Ovary (tissue), 10 donors: ENCODE measurements at places on chromosomes 12 and 14. TPM values are rescaled to one million over a fixed set of nuclear protein-coding genes. Genes with fewer than 3 reads are reported as not detected.

Gene LAG3
- total RNA-seq: 16.0 TPM

DNA sequence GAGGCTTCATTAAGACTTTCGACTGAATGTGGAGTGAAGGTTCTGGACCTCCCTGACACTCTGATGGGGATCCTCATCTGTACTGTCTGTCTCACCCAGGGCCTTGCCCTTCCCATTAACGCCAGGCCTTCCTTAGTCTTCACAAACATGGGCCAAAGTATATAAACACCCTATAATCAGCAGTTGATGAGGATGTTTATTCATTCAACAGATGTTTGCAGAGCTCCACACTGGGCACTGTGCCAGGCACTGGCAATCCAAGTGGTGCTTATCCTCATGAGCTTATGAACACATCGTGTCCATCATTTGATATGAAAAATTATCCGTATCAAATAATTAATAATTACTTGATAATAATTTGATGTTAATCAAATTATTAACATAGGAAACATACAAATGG lies 454.4 kb downstream of the FUT8 start:
- H3K36me3 ChIP-seq: no peaks in the 10 kb centered on the region
- no peaks in the 10 kb centered on the region for H3K27me3 ChIP-seq
- no peak for DNase-seq
- H3K4me1 ChIP-seq: no peaks in the 10 kb centered on the region

DNA sequence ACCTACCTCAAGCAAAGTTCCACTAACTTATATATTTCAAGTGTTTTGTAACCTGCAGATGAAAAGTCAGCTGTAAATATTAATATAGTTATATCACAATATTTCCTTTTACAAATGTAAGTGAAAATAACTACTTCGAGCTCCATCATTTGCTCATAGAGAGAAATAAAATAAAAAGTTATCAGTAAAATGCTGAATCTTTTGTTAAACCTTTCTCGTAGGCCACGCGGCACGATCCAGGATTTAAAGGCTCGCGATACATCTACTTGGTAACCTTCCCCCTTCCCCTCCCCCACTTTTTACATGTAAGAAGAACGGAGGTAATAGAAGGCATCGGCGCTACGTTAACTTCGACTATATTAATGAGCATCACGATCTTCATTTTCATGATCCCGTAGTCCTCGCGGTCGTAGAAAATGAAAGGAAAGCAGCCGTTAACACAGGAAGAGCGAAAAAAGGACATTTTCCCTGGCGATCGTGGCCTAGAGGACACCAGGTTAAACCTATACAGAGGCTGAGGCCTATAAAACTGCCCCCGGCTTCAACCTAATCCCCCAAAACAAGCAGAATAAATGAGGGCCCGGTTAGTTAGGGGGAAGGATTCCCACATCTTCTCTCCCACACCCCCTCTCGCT lies 508 bp downstream of the HNRNPC start:
- H3K27me3 ChIP-seq: no peaks in the 10 kb centered on the region
- peak overlapping the region; percentile 91 for H3K27ac ChIP-seq
- no peaks in the 10 kb centered on the region for H3K36me3 ChIP-seq
- DNase-seq: no peak

Gene KLHL33
- total RNA-seq: 0.72 TPM

Gene RNASE4
- 142 TPM for total RNA-seq
